ENCODE measurements at places on chromosomes 3 and 15.

GRCh38 chr3:43345877-43346276 lies 59.5 kb downstream of the SNRK start:
- DNase-seq: no peak

DNA sequence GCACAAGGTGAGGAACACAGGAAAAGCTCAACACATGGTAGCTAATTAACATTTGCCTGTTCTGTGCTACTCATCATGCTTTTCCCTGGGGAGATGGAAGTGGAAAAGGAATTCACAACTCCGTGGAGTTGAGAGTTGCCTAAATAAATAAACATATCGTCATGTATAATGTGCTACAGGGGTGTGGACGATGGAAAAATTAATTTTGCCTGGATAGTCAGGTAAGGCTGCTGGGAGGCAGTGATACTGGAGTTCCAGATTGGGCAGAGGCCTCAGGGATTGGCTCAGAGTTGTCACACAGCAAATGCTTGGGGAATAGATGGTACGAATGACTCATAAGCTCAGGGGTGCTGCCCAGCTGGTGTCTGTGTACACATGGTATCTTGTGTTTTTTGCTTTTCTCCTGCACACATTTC lies 3.1 kb upstream of the ABHD6 start:
- DNase-seq: no peak

DNA sequence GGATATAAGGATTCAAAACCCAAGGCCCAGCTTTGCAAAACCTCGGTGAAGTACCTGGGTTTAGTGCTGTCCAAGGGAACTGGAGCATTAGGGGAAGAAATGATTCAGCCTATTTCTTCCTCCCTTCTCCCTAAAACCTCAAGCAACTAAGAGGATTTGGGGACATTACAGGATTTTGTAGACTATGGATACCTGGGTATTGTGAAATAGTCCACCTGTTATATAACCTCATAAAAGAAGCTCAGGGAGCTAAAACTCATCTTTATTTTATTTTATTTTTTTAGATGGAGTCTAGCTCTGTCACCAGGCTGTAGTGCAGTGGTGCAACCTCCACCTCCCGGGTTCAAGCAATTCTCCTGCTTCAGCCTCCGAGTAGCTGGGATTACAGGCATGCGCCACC lies 8.7 kb upstream of the SMCO1 start:
- DNase-seq: no peak

DNA sequence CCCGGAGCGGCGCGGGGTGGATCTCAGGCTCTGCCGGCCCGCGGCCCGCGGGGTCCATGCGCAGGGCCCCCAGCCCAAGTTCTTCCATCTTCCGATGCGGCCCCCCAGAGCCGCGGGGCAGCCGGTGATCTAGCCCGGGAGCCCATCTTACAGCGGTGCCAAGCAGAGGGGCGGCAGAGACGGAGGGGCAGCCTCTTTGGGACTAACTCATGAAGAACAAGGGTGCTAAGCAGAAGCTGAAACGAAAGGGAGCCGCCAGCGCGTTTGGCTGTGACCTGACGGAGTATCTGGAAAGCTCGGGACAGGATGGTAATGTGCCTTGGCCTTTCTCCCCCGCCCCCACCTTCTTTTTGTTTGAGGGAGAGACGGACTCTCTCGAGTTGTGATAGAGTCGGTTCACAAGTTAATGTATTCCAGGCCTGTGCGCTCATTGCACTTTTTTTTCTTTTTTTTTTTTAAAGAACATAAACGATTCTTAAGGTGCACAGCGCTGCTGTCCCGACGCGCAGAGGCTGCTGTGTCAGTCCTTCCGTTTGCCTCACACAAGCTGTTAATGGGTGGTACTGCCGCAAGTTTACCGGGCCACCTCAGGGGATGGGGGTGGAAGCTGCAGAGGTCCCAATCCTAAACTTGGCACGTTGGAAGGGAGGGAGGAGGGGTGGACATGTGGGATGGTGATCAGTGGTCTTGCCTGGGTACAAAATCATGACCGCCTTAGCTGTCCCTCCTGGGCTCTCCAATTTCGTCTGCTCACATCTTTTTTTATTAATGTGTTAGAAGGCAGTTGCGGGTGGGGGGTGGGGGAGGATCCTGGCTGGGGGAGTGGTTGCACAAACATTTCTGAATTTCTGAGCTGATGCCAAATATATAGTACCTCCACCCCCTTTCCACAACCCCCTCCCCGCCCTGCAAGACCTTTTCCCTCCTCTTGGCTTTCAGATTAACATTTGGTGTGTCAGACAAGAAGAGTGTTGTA lies 801 bp downstream of the ARHGAP31 start:
- DNase-seq: peak; percentile 52

- DNase-seq: no peak
Observed at GRCh38 chr15:62021991-62022600, 38.2 kb downstream of the VPS13C start.

DNA sequence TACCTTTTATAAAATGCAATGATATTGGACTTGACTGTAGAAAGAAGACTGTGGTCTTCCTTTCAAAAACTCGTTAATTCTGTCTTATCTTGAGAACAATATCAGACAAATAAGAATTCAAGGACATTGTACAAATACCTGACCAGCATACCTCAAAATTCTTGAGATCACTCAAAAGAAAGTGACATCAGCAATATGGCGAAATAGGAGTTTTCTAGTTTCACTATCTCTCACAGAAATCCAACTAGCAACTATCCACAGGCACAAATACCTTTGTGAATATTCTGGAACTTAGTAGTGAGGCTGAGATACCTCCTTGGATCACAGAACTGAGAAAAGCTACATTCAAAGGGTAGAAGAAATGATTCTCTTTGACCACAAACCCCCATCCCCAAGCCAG lies 419.7 kb downstream of the ZNF385D start:
- DNase-seq: no peak

DNA sequence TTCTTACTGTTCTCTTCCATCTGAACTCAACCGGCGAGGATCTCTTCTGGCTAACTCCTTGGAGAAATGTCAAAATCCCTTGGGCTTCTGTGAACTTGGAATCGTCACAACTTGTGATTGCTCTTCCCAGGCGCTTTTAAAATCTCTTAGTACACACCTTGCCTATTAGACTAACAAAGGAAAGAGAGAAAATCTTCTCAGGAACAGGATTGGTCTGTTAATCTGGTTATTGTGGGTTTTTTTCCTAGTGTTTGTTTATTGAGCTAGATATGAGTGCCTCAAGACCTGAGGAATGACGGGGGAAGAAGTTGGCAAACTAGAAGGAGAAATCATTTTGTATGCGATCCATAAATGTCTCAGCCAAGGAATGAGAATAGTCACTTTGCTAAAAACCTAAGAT lies at the start of gene ATP13A5:
Gene ATP13A5, minus strand, starts transcription at position 48 of the 400 bp plus-strand sequence. Its CDS starts 28 bp downstream, at position 20.
- no peak for DNase-seq

- no peak for DNase-seq
Observed at GRCh38 chr3:106067711-106068110, 198.9 kb upstream of the CBLB start.

DNA sequence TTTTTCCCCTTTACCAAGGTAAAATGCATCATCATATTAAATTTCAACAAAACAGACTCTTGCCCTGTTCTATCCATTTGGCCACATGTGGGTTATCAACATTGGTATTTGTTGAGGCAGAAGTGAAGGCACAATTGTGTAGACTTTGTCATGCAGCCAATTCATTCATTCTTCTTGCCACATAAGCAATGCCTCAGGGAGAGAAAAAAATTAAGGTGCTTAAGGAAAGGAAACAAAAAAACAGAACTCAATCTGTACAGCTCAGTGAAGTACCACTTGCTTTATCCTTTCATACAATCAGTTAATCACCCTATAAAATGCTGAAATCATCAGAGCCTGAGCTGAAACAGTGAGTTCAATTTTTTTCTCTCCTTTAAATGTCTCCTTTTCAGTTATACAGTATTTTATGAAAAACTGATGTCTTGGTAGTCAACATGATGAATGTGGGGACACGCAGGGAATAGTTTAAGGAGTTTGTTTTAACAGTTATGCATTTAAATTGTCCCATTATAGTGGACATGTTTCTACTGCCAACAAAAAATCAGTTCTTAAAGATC lies 588.9 kb downstream of the MFSD1 start:
- no peak for DNase-seq

GRCh38 chr3:18717598-18717997 lies 292.5 kb upstream of the SATB1 start:
- DNase-seq: no peak

DNA sequence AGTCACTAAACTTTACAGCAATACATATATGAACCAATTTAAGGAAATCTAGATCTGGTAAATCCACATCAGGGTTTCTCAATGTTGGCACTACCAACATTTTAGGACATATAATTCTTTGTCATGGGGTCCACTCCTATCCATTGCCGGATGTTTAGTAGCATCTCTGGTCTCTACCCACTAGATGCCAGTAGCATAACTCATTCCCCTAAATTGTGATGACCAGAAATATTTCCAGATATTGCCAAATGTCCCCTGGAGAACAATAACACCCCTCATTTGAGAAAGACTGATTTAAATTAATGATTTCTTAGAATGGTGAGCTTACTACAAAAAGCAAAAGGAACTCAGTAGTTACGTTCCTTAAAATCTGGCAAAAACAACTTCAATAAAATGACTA lies 23.1 kb upstream of the ANKRD28 start:
- DNase-seq: no peak

- peak; percentile 14 for DNase-seq
Observed at GRCh38 chr3:141686466-141687291, 51.4 kb upstream of the RNF7 start.

DNA sequence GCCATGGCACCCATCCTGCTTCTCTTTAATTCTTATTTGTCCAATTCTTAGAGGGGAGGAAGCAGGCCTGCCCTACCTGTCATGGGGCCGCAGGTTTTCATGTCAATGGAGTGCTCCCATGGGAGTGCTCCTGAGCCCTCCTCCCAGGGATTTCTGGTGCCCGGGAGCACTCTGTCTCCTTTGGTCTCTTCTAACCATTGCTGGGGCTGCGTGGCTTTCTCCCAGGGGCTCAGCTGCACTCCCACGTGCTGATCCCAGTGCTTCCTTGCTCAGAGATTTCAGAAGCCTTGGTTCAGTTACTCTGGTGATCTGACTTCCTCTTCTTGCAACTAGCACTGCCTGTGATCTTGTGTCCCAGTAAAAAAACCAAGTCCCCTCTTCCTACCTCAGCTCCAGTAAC lies 68.0 kb upstream of the ARL8B start:
- DNase-seq: no peak
